ENCODE measurements at places on chromosomes 13 and 19.

DNA sequence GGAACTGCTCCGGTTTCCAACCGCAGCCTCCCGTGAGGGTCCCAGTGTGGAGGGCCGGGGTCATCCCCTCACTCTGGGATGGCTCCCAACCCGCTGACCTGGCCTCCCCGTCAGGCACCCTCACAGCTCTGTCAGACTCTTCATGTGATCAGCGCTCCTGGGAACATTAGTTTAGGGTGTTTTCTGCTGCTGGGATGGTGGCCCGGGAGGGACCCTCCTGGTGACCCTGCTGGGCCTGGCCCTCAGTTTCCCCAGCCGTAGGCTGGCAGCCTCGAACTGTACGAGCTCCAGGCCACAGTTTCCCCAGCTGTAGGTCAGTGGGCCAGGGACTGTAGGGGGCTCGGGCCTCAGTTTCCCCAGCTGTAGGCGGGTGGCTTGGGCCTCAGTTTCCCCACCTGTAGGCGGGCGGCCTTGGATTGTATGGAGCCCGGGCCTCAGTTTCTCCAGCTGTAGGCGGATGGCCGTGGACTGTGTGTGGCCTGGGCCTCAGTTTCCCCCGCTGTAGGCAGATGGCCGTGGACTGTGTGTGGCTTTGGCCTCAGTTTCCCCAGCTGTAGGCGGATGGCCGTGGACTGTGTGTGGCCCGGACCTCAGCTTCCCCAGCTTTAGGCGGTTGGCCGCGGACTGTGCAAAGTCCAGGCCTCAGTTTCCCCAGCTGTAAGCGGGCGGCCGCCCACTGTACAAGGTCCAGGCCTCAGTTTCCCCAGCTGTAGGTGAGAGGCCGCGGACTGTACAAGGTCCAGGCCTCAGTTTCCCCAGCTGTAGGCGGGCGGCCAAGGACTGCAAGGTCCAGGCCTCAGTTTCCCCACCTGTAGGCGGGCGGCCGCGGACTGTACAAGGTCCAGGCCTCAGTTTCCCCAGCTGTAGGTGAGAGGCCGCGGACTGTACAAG, 1.3 kb upstream of the PTBP1 start:
- DNase-seq, result no peak

DNA sequence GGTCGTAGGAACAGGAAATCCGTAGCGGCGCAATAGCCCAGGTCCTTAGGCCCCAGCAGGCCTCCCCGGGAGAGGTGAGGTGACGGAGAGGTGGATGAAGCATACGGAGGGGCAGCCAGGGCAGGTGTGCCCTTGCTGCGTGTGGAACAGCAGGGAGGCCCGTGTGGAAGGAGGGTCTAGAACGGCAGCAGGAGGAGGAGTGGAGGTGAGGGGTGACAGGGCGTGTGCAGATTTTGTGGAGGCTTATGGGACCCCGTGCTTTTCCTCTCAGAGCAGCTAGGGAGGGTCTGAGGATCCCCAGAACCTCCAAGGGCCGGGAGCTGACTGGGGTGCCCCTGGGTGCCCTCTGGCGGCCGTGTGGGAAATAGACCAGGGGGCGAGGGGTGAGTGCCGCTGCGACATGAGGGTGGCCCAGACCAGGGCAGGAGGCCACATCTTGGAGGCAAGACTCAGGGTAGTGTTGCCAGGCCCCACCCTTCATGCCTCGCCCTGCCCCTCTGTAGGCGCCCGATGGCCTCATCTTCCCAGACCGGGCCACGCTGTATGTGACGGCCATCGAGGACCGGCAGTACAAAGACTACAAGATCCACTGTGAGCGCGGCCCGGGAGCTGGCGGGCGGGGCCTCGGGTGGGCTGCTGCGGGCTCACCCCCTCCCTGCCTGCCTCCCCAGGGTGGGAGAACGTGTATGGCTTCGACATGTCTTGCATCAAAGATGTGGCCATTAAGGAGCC, 5.0 kb upstream of the ADM5 start:
- no peak for DNase-seq

DNA sequence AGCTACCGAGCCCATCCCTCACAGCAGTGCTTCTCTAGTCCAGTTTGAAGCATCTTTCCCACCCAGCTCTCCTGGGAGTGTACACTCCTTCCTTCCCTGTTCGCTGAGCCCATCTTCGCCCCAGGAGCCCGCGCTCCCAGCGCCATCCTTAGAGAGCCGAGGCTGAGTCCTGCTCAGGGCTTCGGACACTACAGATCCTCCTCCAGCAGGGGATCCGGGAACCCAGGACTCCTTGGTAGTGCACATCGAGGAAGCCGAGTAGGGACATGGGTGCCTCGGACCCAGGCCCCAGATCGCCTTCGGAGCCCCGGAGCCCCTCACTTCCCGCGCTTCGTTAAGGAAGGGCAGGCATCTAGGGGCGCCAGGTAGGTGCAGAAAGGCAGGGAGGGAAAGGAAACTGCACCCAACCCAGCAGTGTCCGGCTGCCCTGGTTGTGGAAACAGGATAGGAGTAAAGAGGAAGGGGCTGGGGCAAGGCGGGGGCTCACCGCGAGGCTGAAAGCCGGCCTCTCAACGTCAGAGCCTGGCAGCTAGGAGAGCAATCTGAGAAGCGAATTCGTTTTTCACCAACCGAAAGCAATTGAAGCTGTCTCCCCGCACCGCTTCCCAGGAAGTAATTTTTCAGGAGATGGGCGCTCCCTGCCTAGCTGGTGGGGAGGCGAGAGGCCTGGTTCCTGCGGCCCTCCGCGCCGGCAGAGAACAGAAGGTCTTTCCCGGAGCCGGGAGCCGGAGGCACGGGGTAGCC, 1.0 kb downstream of the PDX1 start:
- no peak for DNase-seq

DNA sequence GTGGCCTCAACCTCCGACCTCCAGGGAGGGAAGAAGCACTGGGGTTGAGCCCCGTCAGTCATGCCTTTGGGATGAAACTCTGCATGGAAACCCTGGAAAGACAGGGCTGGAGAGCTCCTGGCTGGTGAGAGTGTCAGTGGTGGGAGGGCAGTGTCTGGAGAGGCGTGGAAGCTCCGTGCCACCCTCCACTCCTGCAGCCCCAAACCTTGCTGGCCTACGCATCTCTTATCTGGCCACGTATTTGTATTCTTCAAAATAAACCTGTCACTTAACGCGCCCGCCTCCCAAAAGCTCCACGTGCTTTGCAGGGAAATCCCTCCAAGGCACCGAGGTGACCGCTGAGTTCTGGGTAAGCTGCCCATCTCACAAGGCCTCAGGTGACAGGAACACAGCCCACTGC, 84.3 kb downstream of the TEX29 start:
- no peak for DNase-seq

- DNase-seq, result no peak
Observed at GRCh38 chr19:38953677-38954076, 21.9 kb downstream of the FBXO17 start.

DNA sequence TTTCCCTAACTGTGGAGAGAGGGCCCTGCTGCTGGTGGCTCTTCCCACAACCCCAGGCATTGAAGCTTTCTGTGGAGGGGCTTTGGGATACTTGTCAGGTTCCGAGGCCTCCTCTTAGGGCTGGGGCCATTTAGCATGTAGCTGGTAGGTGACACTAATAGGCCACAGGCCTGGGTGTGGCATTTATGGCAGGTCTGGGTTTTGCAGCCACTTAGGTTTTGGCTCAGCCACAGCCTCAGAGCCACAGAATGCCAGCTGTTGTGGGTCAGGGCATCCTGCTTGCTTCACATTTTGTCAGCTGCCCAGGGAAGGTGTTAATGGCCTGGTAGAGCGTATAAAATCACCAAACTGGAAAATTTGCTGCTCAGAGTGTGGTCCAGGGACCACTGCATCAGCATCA, 15.7 kb downstream of the FAM124A start:
- DNase-seq, result no peak

- DNase-seq, result peak; percentile 92
Observed at GRCh38 chr13:45332036-45332830, 8.8 kb downstream of the TPT1 start.

GRCh38 chr13:112792511-112792910, 102.7 kb downstream of the ATP11A start:
- DNase-seq, result no peak

GRCh38 chr19:8028951-8029491, 23.5 kb upstream of the CCL25 start:
- peak; percentile 28 for DNase-seq

Data from LHCN-M2 (cell line).